ENCODE measurements at places on chromosomes 2 and 18. TPM values are rescaled to one million over a fixed set of nuclear protein-coding genes. Genes with fewer than 3 reads are reported as not detected.

EPB41L3 gene
- total RNA-seq, result 0.52 TPM

- no peaks in the 10 kb centered on the region for H3K36me3 ChIP-seq
- no peak for DNase-seq
- H3K4me3 ChIP-seq, result no peak overlapping the region
- no peaks in the 10 kb centered on the region for H3K27me3 ChIP-seq
Observed at GRCh38 chr18:22427822-22428549, 10.3 kb upstream of the CTAGE1 start.

- no peak overlapping the region for H3K27ac ChIP-seq
- no peaks in the 10 kb centered on the region for H3K4me1 ChIP-seq
- no peak for DNase-seq
- no peak overlapping the region for H3K4me3 ChIP-seq
- peaks cover 7% of the 10 kb centered on the region for H3K27me3 ChIP-seq
- H3K36me3 ChIP-seq, result no peaks in the 10 kb centered on the region
Observed at GRCh38 chr2:200107514-200108217, 152.3 kb downstream of the MAIP1 start.

NIFK gene
- total RNA-seq, result 27.7 TPM

EMILIN2 gene
- 4.6 TPM for total RNA-seq

TOGARAM2 gene
- total RNA-seq, result 9.3 TPM

DNA sequence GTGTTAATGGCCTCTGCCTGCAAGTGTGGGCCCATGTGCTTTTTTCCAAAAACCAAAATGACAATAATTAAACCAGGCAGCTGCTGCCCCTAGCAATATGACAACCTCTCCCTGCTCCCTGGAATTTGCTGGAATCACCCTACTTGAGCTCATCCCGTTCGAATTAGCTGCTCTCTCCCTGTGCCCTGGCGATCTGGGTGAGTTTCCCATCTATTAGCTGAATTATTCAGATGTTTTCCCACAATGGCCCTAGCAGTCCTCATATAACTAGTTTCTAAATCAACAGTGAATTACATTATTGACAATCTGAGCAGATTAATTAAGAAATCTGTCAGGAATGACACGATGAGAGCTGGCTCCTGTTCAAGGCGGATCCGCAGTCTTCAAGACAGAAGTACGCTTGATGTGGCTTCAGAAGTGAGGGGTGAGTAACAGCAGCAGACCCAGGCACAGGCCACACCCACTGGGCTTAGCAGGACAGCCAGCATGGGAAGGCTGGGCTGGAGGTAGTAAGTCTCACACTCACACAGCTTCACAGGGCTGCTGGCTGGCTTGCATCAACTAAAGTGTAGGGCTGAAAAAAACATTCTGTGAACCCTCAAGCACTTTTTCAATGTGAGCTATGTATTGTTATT lies 366.2 kb upstream of the ID2 start:
- DNase-seq, result no peak
- no peak overlapping the region for H3K4me3 ChIP-seq
- no peaks in the 10 kb centered on the region for H3K36me3 ChIP-seq
- no peak overlapping the region for H3K27ac ChIP-seq
- H3K4me1 ChIP-seq, result peaks cover 26% of the 10 kb centered on the region

TWIST2 gene
- total RNA-seq, result not detected

GRCh38 chr2:170568511-170568910 lies 146.6 kb upstream of the SP5 start:
- DNase-seq, result no peak
- H3K36me3 ChIP-seq, result no peaks in the 10 kb centered on the region
- H3K4me3 ChIP-seq, result no peak overlapping the region
- no peak overlapping the region for H3K27ac ChIP-seq

GRCh38 chr2:161219211-161219610 lies 59.0 kb downstream of the TANK start:
- DNase-seq, result no peak
- H3K36me3 ChIP-seq, result peaks cover 28% of the 10 kb centered on the region
- H3K27me3 ChIP-seq, result no peaks in the 10 kb centered on the region
- H3K4me1 ChIP-seq, result peaks cover 4% of the 10 kb centered on the region
- H3K27ac ChIP-seq, result no peak overlapping the region

ITGB6 gene
- total RNA-seq, result not detected

GRCh38 chr2:64259312-64259711 lies 115.1 kb upstream of the PELI1 start:
- no peak for DNase-seq
- no peaks in the 10 kb centered on the region for H3K36me3 ChIP-seq
- no peak overlapping the region for H3K4me3 ChIP-seq
- H3K4me1 ChIP-seq, result peaks cover 12% of the 10 kb centered on the region

- no peaks in the 10 kb centered on the region for H3K36me3 ChIP-seq
- H3K4me3 ChIP-seq, result no peak overlapping the region
- no peak for DNase-seq
- no peak overlapping the region for H3K27ac ChIP-seq
Observed at GRCh38 chr2:69033461-69034095, 20.6 kb downstream of the ANTXR1 start.

THAP4 gene
- 47.8 TPM for total RNA-seq

RRM2 gene
- total RNA-seq, result 7.9 TPM

PREB gene
- 22.3 TPM for total RNA-seq

- DNase-seq, result no peak
- H3K4me1 ChIP-seq, result no peaks in the 10 kb centered on the region
- H3K36me3 ChIP-seq, result peaks cover 49% of the 10 kb centered on the region
- H3K4me3 ChIP-seq, result no peak overlapping the region
- no peaks in the 10 kb centered on the region for H3K27me3 ChIP-seq
- H3K27ac ChIP-seq, result no peak overlapping the region
Observed at GRCh38 chr2:30162806-30163205, 16.0 kb downstream of the YPEL5 start.

REG1B gene
- not detected for total RNA-seq

GRCh38 chr2:43748333-43748732 lies 25.5 kb upstream of the DYNC2LI1 start:
- H3K36me3 ChIP-seq, result no peaks in the 10 kb centered on the region
- DNase-seq, result no peak
- no peak overlapping the region for H3K4me3 ChIP-seq

GRCh38 chr2:124027182-124027581 lies 2.1 kb downstream of the CNTNAP5 start:
- DNase-seq, result peak; percentile 27
- no peaks in the 10 kb centered on the region for H3K36me3 ChIP-seq
- H3K27ac ChIP-seq, result no peak overlapping the region
- no peaks in the 10 kb centered on the region for H3K27me3 ChIP-seq

GALR1 gene
- not detected for total RNA-seq

KLHL41 gene
- not detected for total RNA-seq

FSHR gene
- total RNA-seq, result not detected

- H3K27me3 ChIP-seq, result no peaks in the 10 kb centered on the region
- DNase-seq, result no peak
- no peaks in the 10 kb centered on the region for H3K36me3 ChIP-seq
- H3K27ac ChIP-seq, result no peak overlapping the region
- H3K4me1 ChIP-seq, result no peaks in the 10 kb centered on the region
Observed at GRCh38 chr2:189129971-189130370, 49.6 kb downstream of the COL5A2 start.

DNA sequence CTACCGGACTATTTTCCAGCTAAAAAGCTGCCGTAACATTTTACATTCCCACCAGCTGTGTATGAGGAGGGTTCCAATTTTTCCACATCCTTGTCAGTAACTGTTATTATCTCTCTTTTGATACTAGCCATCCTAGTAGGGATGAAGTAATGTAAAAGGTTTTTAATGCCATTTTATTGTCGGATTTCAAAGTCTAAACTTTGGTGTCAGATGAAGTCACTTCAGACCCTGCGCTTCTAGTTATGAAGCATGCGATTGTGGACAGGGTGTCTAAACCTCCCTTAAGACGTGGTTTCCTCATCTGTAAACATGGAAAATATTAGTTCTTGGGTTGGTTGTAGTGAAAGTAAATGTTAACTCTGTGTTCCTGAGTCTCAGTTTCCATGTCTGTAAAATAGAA lies 4.7 kb downstream of the DGKD start:
- no peak overlapping the region for H3K4me3 ChIP-seq
- no peak for DNase-seq
- no peak overlapping the region for H3K27ac ChIP-seq
- H3K36me3 ChIP-seq, result peaks cover 18% of the 10 kb centered on the region
- no peaks in the 10 kb centered on the region for H3K27me3 ChIP-seq
